NCI-H2081 treated with DMSO at 0.1 percent for 48 hours (cell line): ENCODE measurements at places on chromosomes 13 and 19.

DNA sequence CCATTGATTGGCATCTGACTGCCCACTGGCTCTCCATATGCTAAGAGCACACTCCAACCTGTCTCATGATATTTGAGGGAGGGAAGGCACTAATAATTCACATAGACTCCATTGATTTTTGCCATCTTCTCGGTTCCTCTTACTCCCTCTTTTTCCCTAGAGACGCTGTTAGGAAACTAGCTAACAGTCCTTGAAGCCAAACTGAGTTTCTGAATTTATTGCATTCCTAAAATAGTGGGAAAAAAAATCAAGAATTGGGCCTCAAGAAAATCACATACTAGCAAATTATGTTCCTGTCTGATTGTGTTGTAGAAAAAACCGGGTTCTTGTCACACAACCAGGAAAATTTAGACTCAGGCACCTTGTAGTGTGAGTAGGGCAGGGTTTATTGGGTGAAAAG is 86.4 kb upstream of the SLC7A1 start:
- DNase-seq, result no peak

DNA sequence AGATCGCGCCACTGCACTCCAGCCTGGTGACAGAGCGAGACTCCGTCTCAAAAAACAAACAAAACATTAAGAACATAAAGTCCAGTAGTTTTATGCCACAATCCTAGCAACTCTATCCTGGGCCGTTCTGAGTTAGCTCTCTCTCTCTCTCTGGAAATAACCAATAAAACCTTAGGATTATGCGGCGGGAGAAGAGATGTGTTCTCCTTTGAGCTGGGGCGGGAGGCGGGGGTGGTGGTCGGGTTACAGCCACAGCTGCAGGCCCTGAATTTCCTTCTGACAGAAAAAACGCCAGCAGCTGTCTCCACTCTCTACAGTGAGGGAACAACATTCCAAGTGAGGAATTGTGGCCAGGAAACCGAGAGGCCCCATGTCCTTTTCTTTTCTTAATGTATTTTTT is 9.1 kb upstream of the PNMA8A start:
- no peak for DNase-seq

DNA sequence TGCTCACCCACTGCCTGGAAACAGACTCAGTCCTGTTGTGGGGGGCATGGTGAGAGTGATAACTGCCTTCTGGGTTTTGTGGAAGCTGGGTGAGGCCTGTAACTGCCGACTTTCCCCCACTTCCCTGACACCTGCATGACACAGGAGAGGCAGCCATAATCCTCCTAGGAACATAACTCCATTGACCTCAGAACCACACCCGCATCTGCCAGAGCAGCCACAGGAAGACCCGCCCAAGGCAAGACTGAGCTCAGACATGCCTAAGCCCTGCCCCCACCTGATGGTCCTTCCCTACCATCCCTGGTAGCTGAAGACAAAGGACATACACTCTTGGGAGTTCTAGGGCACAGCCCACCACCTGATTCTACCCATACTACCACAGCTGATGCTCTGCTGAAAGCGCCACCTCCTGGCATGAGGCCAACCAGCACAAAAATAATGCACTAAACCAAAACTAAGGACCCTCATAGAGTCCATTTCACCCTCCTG is 326.7 kb downstream of the RBM26 start:
- no peak for DNase-seq

DNA sequence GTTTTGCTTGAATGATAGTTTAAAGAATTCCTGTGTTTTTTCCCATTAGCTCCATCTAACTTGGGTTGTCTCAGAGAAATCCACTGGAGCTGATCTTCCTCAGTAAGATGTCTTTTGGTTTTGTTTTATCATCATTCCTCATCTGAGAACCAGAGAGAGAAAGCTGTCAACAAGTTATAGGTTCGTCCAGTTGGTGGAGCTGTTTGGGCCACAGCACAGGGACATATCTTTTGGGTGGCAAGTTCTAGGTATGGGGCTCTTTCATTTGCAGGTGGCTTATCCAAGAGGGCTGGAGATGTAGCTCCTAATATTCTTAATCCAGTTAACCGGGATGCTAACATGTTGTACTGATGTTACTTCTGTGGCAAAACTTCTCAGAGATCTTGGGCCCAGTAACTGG is 174.2 kb downstream of the KCNRG start:
- no peak for DNase-seq

GRCh38 chr19:17183858-17184321 is 31.3 kb upstream of the USE1 start:
- no peak for DNase-seq

DNA sequence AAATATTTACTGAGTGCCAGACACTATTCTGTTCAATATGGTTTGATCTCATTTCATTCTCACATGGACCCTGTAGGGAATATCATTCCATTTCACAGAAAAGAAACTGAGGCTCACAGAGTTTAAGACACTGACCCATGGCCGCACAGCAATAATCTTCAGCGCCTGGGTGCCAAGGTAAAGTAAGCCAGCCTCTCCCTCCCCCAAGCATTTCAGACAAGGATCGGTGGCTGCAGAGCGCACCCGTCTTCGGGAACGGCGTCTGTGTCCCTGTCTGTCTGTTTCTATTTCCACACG is 4.3 kb upstream of the PDE4A start:
- DNase-seq, result no peak

DNA sequence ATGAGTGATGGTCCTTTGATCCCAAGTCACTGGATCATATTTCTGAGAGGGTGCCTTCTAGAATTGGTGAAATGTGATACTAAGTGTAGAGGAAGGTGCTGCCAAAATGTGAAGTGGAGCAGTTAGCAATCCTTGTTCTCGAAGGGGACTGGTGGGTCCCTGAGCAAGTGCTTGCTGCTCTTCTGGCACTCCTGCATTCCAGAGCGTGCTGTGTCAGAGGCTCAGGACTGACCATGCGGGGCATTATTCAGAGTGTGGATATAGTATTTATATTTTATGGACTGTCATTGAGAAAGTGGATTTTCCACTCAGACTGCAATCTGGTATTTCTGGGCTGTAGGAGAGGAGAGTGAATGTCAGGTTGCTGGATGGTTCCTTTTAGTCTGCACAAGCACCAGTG is 152.6 kb upstream of the KL start:
- no peak for DNase-seq

GRCh38 chr13:75724752-75725517 is 88.8 kb downstream of the LMO7 start:
- no peak for DNase-seq

DNA sequence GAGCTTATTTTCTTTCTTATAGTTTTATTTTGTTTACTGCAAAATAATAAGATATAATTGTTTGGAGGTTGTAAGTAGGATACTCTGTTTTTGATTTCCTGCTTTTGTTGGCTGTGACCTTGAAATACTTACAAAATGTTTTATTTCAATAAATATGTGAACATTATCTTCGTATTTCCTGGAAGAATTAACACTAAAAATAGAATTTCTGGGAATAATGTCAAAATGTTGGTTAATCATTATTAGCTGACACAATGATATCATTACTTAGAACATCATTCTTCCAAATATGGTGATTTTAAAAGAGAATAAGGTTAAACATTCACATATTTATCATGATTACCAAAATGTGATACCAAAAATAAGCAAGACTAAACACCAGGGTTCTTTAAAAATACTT is 1148.6 kb upstream of the PRR20A start:
- no peak for DNase-seq

- no peak for DNase-seq
These were observed 68.2 kb downstream of the RAP2A start for GRCh38 chr13:97502181-97502580.

DNA sequence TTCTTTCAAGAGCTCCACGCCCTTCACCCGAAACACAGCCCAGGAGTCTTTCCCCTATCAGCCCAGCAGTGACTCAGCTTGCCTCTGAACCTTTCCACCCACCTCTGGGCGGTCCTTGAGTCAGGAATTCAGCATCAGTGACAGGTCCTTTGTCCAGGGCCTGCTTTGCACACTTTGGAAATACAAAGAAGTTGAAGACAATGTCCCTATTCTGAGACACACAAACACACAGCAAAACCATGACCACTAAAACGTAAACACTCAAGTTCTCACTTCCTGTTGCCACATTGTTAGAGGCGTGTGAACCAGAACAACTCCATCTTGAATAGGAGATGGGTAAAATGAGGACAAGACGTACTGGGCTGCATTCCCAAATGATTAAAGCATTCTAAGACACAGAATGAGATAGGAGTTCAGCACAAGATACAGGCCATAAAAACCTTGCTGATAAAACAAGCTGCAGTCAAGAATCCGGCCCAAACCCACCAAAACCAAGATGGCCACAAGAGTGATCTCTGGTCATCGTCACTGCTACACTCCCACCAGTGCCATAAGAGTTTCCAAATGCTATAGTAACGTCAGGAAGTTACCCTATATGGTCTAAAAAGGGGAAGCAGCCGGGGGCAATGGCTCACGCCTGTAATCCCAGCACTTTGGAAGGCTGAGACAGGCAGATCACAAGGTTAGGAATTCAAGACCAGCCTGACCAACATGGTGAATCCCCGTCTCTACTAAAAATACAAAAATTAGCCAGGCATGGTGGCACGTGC is 49.2 kb upstream of the ATP12A start:
- DNase-seq, result no peak

GRCh38 chr13:107138486-107138885 is 570.5 kb upstream of the ARGLU1 start:
- no peak for DNase-seq

DNA sequence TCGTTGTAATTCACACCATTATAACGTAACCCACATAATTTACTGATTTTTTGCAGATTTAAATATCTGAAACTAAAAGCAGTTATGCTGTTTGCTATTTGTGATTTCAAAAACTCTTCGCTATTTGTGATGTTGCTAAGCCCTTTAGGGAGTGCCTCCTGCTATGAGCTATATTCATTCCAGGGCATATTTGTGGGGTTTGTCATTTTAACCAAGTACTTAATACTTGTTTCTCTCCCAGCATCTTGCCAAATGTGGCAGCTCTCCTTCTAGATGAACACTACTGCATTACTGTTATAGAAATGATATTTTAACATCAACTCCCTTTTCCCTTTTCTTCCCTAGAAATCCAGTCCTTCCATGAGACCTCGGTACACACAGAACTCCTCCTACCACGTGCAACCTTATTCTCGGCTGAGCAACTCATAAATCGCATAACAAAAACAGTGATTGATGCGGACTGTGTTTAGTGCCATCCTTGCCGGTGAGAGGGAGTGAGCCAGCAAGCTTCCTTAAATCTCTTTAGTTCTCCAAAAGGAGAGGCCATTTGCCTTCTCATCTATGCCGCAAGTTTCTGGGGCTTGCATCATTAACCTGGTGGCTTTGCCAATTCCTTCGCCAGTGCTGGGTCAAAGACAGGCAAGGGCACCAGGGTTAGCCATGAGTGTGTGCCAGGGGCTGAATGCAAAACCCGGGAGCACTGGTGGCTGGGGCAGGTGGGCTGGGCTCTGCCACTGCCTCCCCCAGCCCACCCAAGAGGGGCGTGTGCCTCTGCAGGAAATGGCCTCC is 33.4 kb downstream of the RFX2 start:
- DNase-seq, result no peak

DNA sequence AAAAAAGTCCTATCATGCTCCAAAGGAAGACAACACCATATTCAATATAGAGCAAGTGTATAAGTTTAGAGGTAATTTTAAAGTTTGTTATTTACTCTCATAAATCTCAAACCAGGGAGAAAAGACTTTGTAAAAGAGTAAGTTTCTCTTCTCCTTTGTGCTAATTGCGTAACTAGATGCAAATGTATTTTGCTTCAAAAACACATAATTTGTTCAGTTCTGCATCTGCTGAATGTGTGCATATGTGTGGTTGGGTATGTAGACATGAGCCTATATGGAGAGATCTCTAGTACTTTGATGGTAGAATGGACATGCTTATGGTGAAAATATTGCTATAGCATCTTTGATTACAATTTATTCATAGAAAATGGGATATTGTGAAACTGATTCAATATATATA is 17.8 kb upstream of the MIR17HG start:
- DNase-seq, result no peak

- DNase-seq, result no peak
These were observed 1910.2 kb upstream of the PRR20A start for GRCh38 chr13:55230570-55230908.

DNA sequence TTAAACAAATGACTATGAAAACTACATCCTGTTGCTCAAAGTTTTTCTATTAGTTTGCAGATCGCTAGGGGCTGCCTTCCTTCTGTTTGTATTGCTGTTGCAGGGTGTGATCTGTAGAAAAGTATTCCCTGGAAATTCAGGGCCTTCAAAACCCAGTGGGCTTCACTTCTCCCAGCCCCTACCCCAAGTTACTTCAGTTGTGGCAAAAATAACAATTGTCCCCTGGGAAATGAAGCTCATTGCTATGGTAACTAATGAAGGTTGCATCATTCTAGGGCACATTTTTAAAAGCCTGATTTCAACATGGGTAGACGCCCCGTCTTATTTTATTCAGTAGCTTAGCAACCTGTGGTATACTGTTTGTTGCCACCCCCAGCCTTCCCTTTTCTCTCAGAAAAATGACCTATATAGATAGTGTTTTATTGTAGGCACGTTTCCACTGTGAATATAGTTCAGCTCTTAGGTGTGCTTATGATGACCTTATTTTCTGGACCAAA is 60.9 kb downstream of the WDFY2 start:
- no peak for DNase-seq

DNA sequence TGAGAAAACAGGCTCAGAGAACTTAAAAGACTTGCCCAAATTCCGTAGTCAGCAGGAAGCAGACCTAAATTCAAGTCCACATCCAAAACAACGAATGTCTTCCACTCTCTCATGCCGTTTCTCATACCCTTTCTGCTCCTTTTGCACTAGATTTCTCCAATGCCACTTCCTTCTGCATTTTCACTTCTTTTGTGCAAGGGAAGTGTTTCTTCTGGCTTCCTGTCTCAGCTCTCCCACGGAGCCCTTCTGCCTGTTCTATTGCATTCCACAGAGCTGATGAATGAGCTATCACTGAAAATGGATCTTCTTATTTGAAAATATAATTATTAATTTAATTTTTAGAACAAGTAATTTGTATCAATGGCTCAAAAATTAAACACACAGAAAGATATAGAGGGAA is 56.1 kb upstream of the STK24 start:
- no peak for DNase-seq

GRCh38 chr19:56066152-56067023 is 54.7 kb downstream of the ZNF787 start:
- DNase-seq, result peak; percentile 15

GRCh38 chr13:102774591-102775520 is 1.3 kb upstream of the TEX30 start:
- no peak for DNase-seq

DNA sequence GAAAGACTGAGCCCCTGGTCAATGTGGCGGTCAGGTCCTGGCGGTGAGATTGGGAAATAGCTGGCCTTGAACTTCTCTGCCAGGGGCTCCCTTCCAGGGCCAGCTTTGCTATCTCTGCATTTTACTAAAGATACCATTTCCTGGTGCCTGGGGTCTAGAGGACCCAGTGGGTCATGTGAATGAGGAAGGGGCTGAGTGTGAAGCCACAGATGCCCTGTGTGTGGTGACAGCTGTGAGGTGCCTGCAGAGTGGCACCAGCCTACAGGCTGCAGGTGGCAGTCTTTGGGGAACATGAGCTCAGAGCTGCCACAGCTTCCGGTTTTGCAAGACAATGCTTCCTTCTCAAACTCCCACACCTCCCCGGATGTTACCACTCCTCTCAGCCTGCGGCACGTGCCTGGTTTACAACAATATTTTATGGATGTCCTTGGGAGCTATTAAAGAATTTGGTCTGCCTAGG is 5.2 kb upstream of the MLNR start:
- DNase-seq, result no peak

- no peak for DNase-seq
These were observed 441.4 kb upstream of the ZNF507 start for GRCh38 chr19:31903979-31904378.
